ENCODE measurements at places on chromosomes 1 and 21.

DNA sequence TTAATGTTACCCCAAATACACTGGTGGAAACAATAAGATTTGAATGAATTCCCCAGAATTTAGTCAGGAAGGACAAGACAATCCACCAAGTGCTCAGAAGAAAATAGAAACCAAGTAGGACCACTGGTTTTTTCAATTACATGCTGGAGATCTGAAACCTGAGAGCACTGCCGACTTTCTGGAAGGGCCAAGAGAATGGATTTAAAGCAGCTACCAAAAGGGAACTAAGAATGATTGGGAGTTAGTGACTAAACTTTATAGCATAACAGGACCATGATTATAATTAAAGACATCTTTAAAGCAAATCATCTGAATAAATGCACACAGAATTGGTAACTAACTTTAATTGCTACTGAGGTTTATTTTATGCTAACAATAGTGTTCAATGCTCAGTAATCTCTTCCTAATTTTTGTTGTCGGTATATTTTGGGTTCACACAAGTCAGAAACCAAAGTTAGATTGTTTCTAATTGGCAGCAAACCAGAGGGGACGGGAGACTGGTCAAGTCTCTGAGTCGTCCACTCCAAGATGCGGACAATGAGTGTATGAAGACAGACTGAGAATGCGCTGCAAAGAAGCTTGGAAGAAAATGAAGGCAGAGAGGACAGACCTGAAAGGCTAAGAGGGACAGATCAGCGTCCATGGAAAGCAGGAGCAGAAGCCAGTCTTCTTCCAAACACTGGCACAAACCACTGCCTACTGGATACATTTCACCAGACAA is 2.3 kb upstream of the RGS13 start:
- DNase-seq = no peak

- DNase-seq = no peak
These were observed 88.5 kb downstream of the PTPRU start for GRCh38 chr1:29324771-29325351.

GRCh38 chr1:48873944-48874343 is 97.3 kb upstream of the BEND5 start:
- DNase-seq = no peak

GRCh38 chr1:231188072-231188471 is 26.2 kb downstream of the TRIM67 start:
- DNase-seq = no peak

- DNase-seq = no peak
These were observed 15.5 kb upstream of the ACTRT2 start for GRCh38 chr1:3005771-3006170.

DNA sequence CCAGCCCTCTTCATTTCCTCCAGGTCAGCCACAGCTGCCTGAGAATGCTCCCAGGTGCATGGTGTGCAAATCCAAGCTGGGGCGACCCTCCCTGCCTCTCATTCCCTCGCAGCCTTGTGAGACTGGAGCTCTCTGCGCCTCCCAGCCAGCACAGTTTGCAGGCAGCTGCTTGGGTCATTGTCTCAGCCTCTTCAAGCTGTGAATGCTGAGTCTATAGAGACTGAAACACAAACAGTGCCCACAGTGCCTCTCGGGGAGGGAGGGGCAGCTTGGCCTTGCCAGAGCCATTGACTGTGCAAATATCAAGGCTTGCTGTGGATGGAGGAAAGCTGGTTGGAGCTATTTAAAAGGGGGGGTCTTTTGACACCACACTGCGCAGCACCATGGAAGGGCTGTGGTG is 10.6 kb downstream of the PLXNA2 start:
- no peak for DNase-seq

DNA sequence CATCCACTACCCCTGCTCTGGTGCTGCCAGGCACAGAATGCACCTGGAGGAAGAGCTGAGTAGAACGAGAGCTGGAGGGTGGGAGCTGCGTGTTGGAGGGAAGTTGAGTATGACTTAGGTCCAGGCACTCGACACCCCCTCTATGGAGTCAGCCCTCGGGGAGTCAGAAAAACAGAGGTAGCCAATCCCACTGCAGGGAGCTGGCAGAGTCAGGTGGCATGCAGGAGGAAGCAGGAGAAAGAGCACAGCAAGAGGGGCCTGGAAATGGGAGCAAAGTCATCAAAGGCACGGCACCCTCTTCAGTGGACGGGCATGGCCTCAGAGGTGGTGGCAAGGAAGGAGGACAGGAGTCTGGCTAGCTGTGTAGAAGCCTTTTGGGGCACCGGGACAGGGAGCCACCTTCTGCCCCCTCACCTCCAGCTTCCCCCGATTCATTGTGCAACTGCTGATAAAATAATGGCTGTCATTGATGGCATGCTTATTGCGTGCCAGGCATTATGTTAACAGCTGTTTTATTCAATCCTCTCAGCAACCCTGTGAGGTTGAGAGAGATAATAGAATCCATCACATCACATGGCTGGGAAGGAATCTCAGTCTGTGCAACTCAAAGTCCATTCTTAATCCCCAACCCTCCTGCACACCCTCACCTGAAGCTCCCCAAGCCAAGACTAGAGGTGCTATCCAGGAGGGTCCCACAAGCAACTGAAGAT is 42.0 kb downstream of the C1orf198 start:
- DNase-seq = no peak

GRCh38 chr1:41927118-41927517 is 8.4 kb upstream of the HIVEP3 start:
- no peak for DNase-seq

GRCh38 chr1:236407059-236407458 is 13.0 kb downstream of the EDARADD start:
- no peak for DNase-seq

Measured in activated T-helper 1 cell treated with anti-CD3 and anti-CD28 coated beads, Interleukin-2, amount 50 U/mL, for 16 hours (primary cell).